ENCODE measurements at places on chromosomes 2 and 18. TPM values are rescaled to one million over a fixed set of nuclear protein-coding genes. Genes with fewer than 3 reads are reported as not detected.

- DNase-seq = no peak
Observed at GRCh38 chr2:110853516-110853915, 121.1 kb downstream of the ACOXL start.

DNA sequence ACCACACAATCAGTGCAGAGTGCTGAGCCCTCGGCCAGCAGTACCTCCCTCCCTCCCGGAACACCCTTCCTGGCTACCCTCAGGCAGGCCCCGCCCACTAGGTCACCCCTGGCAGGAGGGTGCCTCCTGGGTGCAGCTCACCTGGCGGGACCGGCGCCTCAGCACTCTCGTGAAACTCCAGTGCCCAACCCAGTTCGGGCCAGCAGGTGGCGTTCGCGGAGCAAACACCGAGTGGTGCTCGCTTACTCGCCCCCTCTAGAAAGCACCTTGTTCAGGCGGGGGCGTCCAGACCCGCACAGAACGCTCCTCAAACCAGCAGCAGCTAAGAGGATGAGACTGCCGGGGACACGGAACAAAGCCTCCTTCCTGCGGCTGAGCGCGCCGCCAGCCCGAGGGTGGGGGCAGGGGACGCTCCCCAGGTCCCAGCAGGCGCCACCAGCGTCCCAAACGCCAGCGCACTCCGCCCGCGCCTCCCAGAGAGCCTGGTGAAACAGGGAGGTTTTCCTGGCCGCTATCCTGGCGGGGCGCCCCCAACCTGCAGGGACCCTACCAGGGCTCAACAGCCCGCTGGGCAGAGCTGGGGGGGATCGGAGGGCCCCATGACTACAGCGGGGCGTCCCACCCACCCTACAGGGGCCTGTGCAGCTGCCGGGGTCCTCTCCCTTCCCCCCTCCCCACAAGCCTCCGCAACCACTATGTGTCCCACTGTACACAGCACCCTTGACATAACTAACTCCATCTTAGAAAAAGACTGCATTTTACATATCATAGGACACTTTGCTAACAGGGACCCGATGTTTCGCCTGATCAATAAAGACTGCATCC, 44.7 kb downstream of the MRPS5 start:
- DNase-seq = peak; percentile 38

- no peak for DNase-seq
Observed at GRCh38 chr18:74023220-74023619, 124.4 kb downstream of the FBXO15 start.

GRCh38 chr2:234355808-234356365, 141.0 kb downstream of the ARL4C start:
- no peak for DNase-seq

GRCh38 chr18:48179666-48180065, 229.5 kb downstream of the ZBTB7C start:
- no peak for DNase-seq

GRCh38 chr2:190235101-190235500, 84.5 kb downstream of the HIBCH start:
- no peak for DNase-seq

DNA sequence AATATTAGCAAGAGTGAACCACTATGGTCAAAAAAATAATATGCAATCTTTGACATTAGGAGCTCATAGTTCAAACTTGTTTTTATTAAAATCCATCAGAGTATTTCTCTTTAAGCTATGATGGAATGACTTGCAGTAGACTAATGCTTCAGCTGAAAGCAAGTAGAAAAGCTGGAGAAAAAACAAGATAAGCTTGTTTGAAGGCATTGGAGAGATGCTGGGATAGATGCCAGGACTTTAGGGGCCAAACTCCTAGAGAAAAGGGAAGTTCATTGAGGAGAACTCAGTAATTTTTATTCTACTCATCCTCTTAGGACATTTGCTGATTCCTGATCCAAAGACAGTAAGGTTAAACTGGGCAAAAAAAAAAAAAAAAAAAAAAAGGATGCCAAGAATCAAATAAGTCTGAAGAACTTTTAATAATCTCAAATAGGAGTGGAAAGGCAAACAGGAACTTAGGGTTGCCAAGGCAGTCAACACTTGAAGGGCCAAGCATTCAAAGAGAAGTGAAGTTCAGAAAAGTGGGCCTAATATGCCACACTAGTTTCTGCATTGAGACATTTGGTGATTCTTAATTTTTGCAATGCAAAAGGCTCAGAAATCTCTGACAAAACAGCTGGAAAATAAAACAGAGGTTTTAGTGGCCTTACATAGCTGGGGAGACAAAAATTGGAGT, 19.7 kb upstream of the AFF3 start:
- peak; percentile 81 for DNase-seq

GRCh38 chr18:6505498-6505875, 90.8 kb upstream of the L3MBTL4 start:
- DNase-seq = peak; percentile 15

GRCh38 chr18:35510076-35510651, 12.4 kb upstream of the INO80C start:
- DNase-seq = no peak

DNA sequence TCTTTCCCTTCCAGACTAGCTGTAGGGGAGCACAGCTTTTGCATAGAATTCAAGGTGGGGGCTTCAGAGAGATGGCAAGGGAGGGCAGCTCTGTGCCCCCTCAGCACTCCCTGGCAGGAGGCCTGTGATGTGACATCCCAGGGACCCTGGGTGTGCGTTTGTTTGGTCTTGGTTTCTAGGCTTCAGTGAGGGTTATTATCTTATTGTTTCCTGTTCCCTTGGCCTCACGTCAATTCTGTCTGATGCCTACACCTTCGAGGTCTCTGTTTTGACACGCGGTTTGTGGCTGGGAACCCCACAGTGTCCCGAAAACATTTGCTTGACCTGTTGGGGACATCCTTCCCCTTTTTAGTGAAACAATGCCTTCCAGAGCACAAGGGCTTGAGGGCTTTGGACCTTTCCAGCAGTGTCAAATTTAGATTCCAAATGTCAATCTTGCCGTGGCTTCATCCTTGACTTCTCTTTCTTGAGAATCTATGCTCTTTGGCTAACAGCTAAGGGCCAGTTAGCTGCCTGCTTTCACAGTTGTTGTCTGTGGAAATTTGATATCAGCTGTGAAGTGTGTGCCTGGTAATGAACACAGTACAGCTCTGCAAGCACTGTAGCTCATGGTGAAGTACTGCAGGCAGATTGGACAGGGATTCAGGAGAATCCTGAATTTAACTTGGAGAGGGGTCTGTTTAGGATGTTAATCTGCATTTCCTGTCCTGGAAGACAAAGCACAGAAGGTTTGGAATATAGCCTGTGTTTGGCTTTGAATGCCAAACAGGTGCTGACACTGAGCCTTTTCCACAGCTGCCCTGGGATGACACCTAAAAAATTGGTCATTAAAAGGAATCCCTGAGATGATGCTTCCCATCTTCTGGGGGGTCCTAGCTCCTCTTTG, 108.2 kb upstream of the CXCR4 start:
- DNase-seq = no peak

DNA sequence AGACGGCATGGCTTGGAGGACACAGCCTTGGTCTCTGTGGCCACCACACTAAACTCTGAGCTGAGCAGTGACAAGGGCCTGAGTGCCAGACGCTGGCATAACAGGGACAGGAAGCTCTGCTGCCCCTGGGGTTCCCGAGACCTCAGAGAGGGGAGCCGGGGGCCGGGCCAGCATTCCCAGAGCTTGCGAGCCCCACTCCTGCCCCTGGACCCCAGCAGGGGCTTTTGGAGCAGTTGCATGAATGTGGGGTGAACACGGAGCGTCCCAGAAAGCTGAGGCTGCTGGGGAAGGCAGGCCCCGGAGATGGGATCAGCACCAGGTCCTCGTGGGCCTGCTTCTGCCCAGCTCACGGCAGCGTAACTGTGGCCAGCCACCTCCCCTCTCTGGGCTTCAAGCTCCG, 7.6 kb upstream of the ERFE start:
- DNase-seq = no peak

DNA sequence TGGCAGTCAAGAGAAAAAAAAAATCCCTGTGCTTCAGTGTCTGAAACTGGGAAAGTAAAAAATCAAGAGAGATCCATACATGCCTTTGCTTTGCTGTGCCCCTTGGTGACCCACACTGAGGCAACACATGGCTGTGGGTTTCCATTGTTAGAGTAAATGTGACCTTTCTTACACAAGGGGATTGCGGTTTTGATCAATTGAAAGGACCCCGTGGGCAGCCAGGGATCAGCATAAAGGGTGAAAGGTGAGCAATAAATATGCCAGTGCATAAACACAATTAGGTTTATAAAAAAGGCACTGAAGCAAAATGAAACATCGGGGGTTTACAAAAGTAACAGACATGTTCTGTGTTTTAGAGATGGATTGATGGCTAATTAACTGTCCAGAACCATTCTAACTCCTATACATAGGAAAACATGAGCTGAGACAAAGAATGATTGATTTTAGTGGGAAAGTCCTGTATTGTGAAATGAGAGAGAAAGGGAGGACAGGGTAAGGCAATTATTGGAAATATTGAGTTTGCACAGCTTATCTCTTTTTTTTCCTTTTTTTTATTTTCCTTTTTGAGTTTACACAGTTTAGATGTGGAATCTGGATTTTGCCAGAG, 40.7 kb upstream of the BBS5 start:
- no peak for DNase-seq

DNA sequence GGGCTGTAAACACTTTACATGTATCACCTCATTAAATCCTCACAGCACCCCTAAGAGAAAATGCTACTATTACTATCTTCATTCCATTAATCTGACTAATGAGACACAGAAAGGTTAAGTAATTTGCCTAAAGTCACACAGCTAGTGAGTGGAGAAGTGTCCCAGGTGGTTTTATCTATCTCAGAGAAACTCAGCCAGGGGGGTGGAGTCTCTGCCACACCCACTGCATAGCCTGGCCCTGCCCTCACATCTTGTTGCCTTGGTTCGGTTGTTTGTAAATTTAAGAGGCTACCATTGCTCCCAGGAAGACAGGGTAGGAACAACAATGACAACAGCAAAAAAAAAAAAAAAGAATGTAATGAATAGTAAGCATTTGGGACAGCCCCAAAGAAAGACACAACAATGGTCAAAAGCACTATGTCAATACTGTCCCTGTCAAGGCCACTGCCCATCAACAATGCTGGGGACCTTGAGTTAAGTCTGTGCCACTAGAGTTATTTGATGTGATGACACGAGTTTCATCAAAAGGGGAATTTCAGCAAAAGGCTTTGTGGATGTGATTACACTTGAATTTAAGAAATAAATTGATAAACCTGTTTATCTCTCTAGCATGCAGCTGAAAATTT, 17.5 kb downstream of the CYRIA start:
- DNase-seq = no peak

DNA sequence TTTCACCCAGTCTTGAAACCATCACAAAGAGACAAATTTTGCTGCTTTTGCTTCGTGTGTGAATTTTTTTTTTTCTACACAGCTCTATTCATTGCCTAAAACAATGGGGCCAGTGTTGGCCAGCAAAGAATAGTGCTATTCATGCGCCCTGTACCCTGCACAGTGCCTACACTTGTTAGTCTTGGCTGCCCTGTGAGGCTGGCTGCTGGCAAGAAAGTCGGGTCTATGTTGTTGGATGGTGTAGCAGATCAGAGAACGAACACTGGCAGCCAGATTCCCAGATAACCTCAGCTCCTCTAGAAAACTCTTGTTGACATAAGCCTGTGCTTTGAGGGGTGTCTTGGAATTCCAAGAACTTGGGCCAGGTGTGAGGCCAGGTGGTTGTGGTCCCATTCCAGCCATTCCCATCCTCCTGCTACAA, 455.7 kb upstream of the TCF4 start:
- no peak for DNase-seq

Gene MC2R
- total RNA-seq = 12.3 TPM

Gene POMC
- 0.72 TPM for total RNA-seq

Gene CD8A
- 10.6 TPM for total RNA-seq

Gene TBC1D8
- total RNA-seq = 16.1 TPM

Gene RTP5
- total RNA-seq = 0.24 TPM
